Stimulated activated naive B cell treated with anti-CD40 and anti-IgM and Interleukin-4, amounts not matched to agents 10 μg/mL and 1 μg/mL and 100 μg/mL, for 72 hours (primary cell): ENCODE measurements at places on chromosomes 11 and 22.
A peak's percentile ranks its signal among the peaks of the same experiment; 100 is the strongest.

DNA sequence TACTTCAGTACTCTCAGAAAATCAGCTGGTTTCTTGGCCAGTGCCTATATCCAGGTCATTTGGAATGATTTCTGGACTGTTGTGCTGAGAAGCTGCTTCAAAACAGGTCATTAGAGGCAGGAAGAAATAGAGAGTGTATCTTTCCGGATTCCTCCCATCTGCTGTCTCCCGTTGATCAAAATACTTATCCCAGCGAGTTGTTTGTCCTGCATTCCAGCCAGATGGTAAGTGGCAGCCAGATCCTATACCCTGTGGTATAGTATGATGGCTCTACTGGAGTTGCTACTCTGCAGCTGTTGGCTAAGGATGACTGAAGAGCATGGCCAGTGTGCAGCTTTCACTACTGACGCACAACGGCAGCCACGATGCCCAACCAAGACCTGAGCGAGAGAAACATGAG is 560.9 kb upstream of the ANO5 start:
- no peak for DNase-seq

DNA sequence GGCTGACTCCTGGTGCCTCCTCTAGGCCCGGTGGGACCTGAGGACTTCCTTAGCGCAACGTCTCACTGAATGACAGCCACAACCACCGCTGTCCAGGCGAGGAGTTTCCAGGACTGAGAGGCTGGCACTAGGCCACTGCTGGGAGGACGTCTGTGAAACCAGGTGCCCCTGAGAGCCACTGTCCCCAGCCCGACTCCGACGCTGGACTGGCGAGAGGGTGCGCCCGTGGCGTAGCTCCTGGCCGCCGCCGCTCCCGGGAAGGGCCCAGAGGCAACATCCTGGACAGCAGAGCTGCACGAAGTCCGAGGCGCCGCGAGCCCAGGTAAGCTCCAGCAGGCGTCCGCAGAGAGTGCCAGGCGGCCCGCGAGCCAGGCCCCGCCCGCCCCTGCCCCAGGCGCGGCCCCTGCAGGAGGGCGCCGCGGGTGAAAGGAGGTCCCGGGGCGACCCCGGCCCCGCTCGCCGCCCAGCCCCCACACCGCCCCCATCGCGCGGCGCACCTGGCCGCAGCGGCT is 525 bp downstream of the DGCR2 start:
- peak; percentile 43 for DNase-seq

- DNase-seq = no peak
Measured at GRCh38 chr11:100922121-100922520, 207.5 kb downstream of the PGR start.

DNA sequence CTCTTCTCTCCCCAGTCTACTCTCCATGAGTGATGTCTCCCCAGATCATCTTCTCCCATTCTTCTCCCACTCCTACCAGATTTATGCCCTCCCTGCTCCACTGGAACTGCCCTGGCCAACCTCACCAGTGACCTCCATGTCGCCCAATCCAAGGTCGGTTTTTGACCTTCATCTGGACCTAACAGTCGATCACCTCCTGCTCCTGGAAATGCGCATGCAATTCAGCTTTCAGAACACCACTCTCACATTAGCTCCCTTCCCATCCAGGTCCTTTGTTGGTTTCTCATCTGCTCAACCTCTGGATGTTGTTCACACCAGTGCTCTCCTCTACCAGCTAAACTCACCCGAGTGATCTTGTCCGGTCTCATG is 5.3 kb downstream of the RIBC2 start:
- DNase-seq = no peak

GRCh38 chr11:1568441-1568911 is 3.6 kb downstream of the DUSP8 start:
- no peak for DNase-seq

DNA sequence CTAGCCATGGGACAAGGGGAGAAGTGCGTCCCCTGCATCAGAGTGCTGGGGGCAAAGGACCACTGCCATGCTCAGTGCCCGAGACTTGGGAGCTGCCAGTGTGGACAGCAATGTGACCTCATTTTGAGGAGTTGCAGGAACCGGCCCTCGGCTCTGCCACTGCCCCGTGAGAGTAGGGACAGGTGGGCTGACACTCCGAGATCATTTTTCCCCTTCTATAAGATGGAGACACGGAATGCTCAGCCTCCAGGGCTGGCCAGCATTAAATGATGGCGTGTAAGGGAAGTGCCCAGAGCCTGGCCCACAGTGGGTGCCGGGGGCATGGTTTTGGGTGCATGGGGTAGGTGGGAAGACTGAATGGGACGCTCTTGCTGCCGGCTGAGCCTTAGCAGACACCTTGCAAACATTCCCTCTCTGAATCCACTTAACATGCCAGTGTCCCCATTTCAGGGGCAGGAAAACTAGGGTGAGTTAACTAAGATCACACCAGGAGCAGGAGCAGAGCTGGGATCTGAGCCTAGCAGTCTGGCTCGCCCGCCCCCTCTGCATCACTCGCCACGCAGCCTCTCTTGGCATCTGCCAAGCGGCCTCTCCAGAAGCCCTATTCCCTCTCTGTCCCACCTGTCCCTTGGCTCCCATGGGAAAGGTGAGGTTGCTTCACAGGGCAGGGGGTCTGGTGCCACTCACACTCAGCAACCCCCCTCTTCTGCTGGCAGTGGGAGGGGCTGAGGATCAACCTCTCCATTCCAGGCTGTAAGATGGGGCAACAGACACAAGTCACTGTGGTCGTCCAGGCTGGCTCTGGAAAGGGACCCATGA is 13.6 kb downstream of the NPTXR start:
- DNase-seq = no peak

GRCh38 chr11:102226702-102227490 is 90.4 kb upstream of the BIRC3 start:
- no peak for DNase-seq

- DNase-seq = no peak
Measured at GRCh38 chr11:9075556-9075955, 15.8 kb downstream of the SCUBE2 start.

GRCh38 chr11:70490208-70490607 is 91.9 kb downstream of the CTTN start:
- DNase-seq = peak; percentile 22

DNA sequence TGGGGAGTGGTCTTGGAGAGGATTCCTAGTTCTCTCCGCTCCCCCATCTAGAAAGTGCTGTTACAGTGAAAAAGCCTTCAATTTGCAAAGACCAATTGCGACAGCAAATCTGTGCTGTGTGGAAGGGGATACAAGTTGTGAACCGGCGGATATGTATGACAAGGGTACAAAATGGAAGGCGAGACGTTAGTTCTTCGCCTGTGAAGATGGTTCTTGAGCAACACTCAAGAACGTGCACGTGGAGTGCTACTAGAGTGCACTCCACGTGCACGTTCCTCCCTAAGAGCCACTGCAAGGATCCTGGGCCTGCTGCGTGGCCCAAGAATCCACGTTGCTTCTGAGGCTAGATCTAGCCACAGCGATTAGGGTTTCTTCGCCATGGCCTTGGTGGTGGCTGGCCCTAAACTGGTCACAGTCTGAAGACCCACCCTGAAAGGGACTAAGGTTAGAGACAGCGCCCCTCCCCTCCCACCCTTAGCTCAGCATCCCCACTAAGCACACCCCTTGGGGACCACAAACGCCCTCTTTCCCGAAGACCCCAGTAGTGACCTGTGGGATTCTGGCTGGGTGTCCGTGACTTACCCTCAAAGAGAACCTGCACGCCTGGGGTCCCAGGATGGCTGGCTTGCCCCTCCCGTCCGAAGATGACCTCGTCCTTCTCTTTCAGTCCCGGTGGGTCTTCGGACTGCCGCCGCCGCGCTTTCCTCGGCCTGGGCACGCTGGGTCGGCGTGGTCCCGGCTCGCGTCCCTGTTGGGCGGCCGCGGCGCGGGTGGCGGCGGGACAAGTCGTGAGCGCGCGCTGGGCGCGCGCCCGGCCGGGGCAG is 519 bp upstream of the PDE3B start:
- no peak for DNase-seq

- peak; percentile 56 for DNase-seq
Measured at GRCh38 chr22:41833369-41834004, 582 bp downstream of the SREBF2 start.

DNA sequence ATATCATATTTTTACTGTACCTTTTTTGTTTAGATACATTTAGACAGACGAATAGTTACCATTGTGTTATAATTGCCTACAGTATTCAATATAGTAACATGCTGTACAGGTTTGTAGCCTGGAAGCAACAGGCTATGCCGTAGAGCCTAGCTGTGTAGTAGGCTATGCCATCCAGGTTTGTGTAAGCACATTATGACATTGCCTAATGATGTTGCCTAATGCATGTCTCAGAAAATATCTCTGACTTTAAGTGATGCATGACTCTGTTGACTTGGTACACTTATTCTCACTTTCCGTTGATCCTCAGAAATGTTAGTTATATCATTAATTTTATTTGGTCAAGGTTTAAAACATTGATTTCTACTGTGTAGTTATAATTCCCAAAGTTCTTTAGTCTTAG is 39.9 kb downstream of the OR2AT4 start:
- no peak for DNase-seq

DNA sequence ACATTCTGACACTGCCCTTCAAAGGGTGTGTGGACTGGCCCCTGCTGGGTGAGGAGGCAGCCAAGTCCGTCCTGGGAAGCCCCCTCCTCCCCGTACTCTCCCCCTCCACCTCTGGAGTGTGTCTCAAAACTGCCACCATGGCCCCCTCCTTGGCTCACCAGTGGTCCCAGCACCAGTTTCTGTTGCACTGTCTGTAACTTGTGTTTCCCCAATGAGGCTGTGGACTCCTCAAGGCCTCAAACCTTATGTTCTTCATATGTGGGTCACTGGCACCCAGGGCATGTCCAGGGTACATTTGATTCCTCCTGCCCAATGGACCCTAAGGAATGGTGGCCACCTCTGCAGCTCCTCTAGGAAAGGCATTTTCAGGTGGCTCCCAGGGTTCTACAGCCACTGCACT is 6.6 kb upstream of the NPTXR start:
- DNase-seq = no peak

GRCh38 chr11:121648306-121648705 is 195.5 kb upstream of the SORL1-AS1 start:
- DNase-seq = no peak

GRCh38 chr11:60830478-60831142 is 11.3 kb upstream of the CCDC86 start:
- no peak for DNase-seq

GRCh38 chr11:61509043-61510029 is 787 bp downstream of the LRRC10B start:
- DNase-seq = peak; percentile 64

DNA sequence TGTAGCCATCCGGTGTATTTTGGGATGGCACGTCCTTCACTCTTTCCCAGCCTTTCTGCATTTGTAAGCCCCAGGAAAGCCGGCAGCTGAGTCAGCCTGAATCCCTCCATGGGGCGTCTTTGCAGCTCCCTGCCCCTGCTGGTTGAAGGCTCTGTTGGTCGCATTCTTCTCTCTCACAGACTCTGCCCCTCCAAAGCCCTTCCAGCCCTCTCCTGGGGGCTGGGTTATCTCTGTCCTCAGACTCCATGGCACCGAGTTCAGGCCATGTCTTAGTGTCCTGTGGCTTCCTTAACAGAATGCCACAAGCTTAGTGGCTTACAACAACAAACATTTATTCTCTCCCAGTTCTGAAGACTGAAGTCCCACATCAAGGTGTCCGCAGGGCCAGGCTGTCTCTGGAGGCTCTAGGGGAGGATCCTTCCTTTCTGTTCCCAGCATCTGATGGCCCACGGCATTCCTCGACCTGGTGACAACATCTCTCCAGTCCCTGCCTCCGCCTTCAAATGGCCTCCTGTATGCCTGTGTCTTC is 62.2 kb downstream of the BCR start:
- DNase-seq = no peak

DNA sequence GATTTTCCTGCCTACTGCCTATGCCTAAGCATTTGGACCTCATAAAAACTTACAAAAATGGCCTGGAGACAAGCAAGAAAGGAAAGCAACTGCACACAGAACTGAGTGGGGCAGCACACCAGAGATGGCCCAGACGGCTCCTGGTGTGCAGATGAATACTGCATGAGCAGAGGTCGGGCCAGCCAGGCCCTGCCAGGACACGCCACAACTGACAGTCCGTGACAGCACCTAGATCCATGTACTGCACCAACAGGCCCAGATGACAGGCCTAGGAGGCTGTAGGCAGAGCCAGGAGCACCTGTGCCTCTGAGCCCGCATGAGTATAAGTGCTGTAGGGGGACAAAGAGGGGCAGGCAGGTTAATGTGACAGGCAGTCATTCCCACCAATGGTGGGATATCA is 160.2 kb downstream of the IGLL1 start:
- DNase-seq = no peak

- DNase-seq = no peak
Measured at GRCh38 chr11:5283882-5284281, 14.1 kb upstream of the HBE1 start.

DNA sequence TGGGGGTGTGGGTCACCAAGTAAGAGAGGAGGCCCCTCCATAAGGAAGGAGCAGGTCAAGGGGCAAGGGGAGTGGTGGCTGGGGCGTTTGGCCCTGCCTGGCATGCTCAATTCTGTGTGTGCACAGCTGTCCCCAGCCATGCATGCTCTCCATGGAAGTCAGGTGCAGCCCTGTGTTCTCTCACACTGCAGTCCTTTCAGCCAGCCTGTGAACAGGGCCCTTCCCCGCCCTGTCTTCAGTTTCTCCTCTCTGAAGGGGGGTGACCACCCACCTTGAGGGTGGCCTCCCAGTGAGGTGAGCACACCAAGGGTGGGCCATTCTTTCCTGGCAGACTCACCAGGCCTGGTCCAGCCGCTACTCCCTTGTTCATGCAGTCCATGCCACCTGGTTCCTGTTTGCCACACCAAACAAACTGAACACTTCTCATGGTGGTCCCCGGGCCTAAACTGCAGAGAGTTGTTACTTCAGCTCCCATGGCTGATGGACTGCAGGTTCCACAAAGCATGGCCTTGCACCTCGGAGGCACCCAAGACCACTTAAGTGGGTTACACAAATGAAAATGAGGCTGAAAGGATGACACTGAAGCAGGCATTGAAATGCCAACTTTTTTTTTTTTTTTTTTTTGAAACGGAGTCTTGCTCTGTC is 1.7 kb upstream of the CHCHD10 start:
- DNase-seq = peak; percentile 18

- DNase-seq = no peak
Measured at GRCh38 chr22:25976356-25976755, 192.9 kb upstream of the SEZ6L start.

GRCh38 chr11:23313001-23313400 is 452.7 kb upstream of the CCDC179 start:
- no peak for DNase-seq

GRCh38 chr11:94218372-94218771 is 86.0 kb upstream of the IZUMO1R start:
- no peak for DNase-seq

DNA sequence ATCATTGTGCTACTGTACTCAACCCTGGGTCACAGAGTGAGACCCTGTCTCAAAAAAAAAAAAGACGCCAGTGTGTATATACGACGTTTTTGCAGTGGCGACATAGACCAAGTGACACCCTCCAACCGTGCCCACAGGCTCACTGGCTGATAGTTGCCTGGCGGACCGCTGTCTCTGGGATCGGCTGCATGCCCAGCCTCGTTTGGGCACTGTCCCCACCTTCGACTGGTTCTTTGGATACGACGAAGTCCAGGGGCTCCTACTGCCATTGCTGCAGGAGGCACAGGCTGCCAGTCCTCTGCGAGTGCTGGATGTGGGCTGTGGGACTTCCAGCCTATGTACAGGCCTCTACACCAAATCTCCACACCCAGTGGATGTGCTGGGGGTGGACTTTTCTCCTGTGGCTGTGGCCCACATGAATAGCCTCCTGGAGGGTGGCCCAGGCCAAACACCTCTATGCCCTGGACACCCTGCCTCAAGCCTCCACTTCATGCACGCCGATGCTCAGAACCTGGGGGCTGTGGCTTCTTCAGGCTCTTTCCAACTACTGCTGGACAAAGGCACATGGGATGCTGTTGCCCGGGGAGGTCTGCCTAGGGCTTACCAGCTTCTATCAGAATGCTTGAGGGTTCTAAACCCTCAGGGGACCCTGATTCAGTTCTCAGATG is 1.3 kb downstream of the CSKMT start:
- DNase-seq = no peak
